ENCODE measurements at places on chromosomes 2 and 18.
A peak's percentile ranks its signal among the peaks of the same experiment; 100 is the strongest.

- no peaks in the 10 kb centered on the region for H3K36me3 ChIP-seq
- H3K4me1 ChIP-seq = no peaks in the 10 kb centered on the region
- no peak overlapping the region for H3K4me3 ChIP-seq
- DNase-seq = no peak
These were observed 41.1 kb downstream of the LDLRAD4 start for GRCh38 chr18:13259701-13260100.

DNA sequence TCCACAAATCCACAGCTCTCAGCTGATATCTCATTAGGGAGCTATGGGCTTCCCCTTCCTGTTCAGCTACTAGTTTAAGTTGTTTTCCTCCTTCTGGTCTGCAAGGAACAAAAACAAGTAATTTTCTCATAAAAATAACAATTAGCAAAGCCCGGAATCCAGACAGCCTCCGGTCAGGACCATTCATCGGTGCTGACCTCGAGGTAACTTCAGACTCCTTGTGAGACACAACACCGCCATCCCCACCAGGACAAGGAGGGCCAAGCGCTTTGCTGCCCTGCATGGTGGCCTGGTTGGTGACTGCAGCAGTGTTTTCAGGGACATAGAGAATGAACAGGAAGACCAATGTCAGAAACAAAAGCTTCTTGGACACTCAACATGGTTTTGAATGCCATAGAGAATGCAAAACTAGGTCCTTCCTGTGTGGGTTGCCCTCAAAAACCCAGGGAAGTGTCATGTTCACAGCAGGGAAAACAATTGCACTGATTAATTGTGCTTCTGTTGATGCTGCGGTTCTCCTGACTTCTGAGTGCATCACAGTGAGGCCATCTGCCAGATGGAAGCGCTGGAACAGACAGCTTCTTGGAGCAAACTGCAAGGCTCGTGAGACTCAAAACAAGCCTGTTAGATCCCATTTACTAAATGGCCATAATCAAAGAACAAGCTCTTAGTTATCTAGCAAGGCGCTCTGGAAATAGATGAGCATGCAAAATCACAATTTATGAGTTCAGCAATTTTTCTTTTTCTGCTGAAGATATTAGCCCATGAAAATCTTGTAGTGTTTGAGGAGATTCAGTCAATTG, 77.1 kb downstream of the HS1BP3 start:
- no peak overlapping the region for H3K27ac ChIP-seq
- H3K4me3 ChIP-seq = no peak overlapping the region
- H3K4me1 ChIP-seq = peaks cover 23% of the 10 kb centered on the region
- H3K36me3 ChIP-seq = no peaks in the 10 kb centered on the region
- no peak for DNase-seq

DNA sequence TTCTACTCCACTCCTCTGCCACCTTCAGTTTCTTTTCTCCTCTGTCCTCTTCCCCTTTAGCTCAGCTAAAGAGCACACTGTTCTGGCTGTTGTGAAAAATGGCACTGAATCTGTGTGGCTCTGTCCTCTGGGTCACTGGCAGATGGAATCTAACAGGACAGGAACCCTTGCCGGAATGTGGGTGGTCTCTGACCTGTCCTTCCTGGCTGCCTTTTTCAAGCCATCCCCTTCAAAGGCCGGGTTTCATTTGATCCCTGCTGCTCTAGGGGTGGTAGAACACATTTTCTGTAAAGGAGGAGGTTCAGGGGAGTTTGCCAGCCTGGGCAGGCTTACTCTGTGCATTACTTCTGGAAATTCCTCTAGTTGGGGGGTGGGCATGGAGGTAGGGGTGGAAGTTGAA, 29.9 kb downstream of the MTCL1 start:
- no peak for DNase-seq
- no peak overlapping the region for H3K27ac ChIP-seq
- peaks cover 26% of the 10 kb centered on the region for H3K4me1 ChIP-seq
- H3K27me3 ChIP-seq = no peaks in the 10 kb centered on the region
- no peak overlapping the region for H3K4me3 ChIP-seq
- no peaks in the 10 kb centered on the region for H3K36me3 ChIP-seq

DNA sequence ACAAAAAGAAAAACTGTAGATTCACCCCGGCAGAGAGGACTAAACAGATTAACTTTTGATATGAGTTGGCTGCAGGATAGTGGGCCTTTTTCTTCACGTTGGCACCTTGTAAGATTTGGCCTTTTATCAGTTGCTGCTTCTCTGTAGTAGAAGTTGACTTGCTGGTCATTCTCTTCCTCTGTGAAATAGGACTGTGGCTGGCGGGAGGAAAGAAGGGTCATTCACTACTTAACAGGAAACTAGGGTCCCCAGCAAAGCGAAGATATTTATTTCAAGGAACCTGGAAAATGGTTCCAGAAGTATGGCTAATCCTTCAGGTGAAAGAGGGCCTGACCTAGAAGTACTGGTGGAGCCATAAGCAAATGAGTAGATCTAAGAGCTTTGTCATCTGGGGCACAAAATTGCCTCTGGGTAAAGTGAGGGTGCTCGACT, 383 bp upstream of the ATP5MC3 start:
- peak overlapping the region; percentile 75 for H3K4me3 ChIP-seq
- H3K36me3 ChIP-seq = peaks cover 36% of the 10 kb centered on the region
- no peaks in the 10 kb centered on the region for H3K27me3 ChIP-seq
- peaks cover 5% of the 10 kb centered on the region for H3K4me1 ChIP-seq

- no peak for DNase-seq
- no peaks in the 10 kb centered on the region for H3K4me1 ChIP-seq
- H3K27me3 ChIP-seq = no peaks in the 10 kb centered on the region
- no peak overlapping the region for H3K27ac ChIP-seq
- H3K36me3 ChIP-seq = no peaks in the 10 kb centered on the region
- H3K4me3 ChIP-seq = no peak overlapping the region
These were observed 5.7 kb upstream of the WIPF1 start for GRCh38 chr2:174603280-174603679.

GRCh38 chr18:13165636-13166423, 52.7 kb upstream of the LDLRAD4 start:
- H3K4me3 ChIP-seq = no peak overlapping the region
- no peak overlapping the region for H3K27ac ChIP-seq
- no peak for DNase-seq
- H3K27me3 ChIP-seq = no peaks in the 10 kb centered on the region

DNA sequence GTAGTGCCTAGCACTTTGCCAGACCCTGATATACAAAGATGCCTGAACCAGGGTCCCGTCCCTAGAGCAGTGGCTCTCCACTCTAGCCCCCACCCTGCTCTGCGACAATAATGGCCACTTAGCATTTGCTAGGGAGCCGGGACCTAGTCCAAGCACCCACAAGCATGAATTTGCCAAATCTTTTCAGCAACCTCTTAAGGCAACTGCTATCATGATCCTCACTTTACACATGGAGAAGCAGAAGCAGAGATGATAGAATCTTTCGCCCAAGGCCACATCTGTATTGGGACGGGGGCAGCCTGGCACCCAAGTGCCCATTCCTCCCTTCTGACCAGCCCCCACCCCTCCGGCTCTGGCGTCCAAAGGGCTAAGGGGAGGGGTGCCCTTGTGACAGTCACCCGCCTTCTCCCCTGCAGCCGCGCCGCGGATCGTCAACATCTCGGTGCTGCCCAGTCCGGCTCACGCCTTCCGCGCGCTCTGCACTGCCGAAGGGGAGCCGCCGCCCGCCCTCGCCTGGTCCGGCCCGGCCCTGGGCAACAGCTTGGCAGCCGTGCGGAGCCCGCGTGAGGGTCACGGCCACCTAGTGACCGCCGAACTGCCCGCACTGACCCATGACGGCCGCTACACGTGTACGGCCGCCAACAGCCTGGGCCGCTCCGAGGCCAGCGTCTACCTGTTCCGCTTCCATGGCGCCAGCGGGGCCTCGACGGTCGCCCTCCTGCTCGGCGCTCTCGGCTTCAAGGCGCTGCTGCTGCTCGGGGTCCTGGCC, 13.0 kb downstream of the SIGLEC15 start:
- H3K27me3 ChIP-seq = no peaks in the 10 kb centered on the region
- peaks cover 3% of the 10 kb centered on the region for H3K4me1 ChIP-seq
- H3K36me3 ChIP-seq = no peaks in the 10 kb centered on the region
- H3K4me3 ChIP-seq = no peak overlapping the region
- no peak for DNase-seq
- 0 out of 2 replicates have a peak overlapping the region, but pooled peaks have one; percentile 17 for H3K27ac ChIP-seq

- no peak overlapping the region for H3K4me3 ChIP-seq
- H3K4me1 ChIP-seq = no peaks in the 10 kb centered on the region
- no peak for DNase-seq
These were observed 61.8 kb downstream of the MREG start for GRCh38 chr2:215951558-215951957.

- no peaks in the 10 kb centered on the region for H3K27me3 ChIP-seq
- H3K4me1 ChIP-seq = no peaks in the 10 kb centered on the region
- H3K27ac ChIP-seq = no peak overlapping the region
- DNase-seq = no peak
These were observed 521.7 kb upstream of the SPHKAP start for GRCh38 chr2:228703152-228703551.

GRCh38 chr2:11241412-11242203, 86.3 kb downstream of the SLC66A3 start:
- no peak overlapping the region for H3K4me3 ChIP-seq
- no peak for DNase-seq
- H3K27me3 ChIP-seq = no peaks in the 10 kb centered on the region
- H3K27ac ChIP-seq = no peak overlapping the region
